ENCODE measurements at places on chromosomes 1 and 21.

- no peak for DNase-seq
Observed at GRCh38 chr1:40982721-40983120, 3.2 kb downstream of the CTPS1 start.

- peak; percentile 37 for DNase-seq
Observed at GRCh38 chr1:153535242-153536011, at the start of gene S100A6. S100A6 (minus strand) TSS chr1:153535991; CDS start chr1:153535339, 652 bp downstream.

GRCh38 chr1:156845055-156845952, 13.6 kb downstream of the INSRR start:
- peak; percentile 57 for DNase-seq

GRCh38 chr1:6554907-6555778, at the start of gene TAS1R1:
TAS1R1 (plus strand) TSS chr1:6555307; CDS start chr1:6555374, 67 bp downstream.
- no peak for DNase-seq

DNA sequence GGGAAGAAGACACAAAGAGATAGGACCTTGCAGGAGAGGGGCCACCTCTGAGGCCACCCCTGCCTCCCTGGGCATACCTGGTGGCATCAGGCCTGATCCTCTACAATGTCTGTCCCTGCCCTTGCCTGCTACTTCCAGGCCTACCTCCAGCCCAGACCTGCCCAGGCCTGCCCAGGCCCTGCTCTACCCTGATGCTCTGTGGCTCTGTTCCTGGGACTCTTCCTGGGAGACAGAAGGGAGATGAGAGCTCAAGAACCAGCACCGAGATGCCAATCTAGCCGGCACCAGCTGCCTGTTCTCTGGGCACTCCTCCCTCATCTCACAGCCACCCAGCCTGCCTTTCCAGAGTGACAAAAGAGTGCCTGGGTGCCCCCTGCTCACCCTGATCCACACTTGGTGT, 2.7 kb downstream of the CELF3 start:
- no peak for DNase-seq

DNA sequence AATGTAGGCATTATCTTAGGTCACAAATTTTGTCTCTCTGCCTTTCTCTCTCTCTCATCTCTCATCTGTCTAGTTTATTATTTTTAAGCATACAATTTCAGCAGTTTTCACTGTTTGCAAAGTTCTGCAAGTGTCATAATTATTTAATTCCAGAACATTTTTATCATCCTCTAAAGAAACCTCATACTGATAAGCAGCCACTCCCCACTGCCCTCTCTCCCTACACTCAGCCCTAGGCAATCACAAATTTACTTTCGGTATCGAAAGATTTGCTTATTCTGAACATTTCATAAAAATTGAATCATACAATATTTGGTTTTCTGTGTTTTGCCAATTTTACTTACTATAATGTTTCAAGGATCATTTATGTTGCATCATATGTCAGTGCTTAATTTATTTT, 16.6 kb downstream of the OR6Y1 start:
- no peak for DNase-seq

DNA sequence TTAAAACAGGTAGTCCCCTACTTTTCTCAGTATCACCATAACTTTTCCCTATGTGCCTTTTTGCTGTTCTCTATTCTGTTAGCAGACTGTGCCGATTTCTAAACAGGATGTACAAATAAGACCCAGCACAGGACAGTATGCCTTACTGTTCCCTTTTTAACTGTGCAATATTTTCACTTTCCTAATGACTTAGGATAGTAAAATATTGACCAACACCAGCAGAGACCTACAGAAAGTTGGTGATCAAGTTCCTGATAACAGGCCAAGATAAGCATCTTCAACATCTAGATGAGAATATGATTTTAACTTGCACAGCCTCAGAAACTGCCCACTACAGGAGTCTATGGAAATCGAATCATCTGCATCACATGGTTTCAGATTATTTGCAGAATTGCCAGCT, 42.0 kb downstream of the ADSS2 start:
- DNase-seq = no peak

DNA sequence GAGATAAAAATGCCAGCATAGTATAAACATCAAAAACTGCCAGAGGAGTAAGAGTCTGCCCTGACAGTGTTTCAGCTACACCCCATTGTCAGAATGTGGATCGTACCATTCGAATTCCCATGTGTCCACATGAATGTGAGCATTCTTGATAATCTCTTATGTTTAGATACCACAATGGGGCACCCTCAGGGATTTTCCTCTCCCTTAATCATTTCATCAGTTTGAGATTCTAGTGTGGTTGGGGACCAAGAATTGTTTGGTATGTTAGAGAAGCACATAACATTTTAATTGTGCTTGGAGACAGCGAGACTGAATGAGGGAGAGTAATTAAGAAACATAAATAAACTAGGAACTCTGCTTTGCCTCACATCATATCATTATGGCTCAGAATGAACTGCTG, 120.2 kb downstream of the ZC3H11B start:
- no peak for DNase-seq

Measured in activated CD8-positive, alpha-beta memory T cell treated with anti-CD3 and anti-CD28 coated beads, Interleukin-2, amount 50 U/mL, for 4 hours (primary cell).